Fibroblast of lung (primary cell): ENCODE measurements at places on chromosomes 3 and 15. TPM values are rescaled to one million over a fixed set of nuclear protein-coding genes. Genes with fewer than 3 reads are reported as not detected.

GOLGA8K gene
- under 0.01 and 0.17 TPM in 2 replicates for total RNA-seq

- DNase-seq: no peak
Measured at GRCh38 chr3:119331661-119332060, 37.5 kb downstream of the ARHGAP31 start.

DNA sequence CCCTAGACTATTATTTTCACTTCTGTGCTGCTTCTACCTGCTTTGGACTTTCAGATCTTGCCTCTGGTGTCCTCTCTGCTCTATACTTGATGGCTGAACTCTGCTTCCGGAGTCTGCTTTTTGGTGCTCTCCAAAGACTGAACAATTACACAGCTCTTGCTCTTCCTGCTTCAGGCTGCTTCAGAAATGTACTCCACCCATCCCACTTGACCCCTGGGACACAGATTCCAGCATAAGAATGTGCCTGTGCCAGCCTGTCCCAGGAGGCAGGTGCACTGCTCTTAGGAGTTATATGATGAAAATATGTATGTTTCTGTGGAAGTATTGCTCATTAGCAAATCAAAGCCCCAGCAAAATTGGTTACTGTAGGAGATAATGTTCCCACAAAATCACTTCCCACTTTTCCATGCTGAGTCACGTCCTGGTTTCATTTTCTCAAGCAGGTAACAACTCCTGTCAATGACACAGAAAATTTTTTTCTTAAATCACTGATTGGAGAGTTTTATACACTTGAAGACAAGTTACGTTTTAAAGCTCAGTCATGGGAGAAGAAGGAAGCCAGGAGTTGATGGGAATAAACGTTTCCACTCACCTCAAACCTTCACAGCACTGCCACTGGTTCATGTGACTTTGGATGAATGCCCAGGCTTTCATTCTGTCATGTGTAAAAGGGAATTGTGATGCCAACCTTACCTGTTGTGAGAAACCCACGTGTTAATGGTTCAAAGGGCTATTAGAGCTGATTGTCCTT, 239.4 kb upstream of the ZPLD1 start:
- DNase-seq: peak; percentile 21

PLA1A gene
- total RNA-seq: under 0.01 and 0.26 TPM in 2 replicates

RAP2B gene
- 24.4 and 27.1 TPM in 2 replicates for total RNA-seq

GRCh38 chr3:14343338-14344112, 58.9 kb upstream of the SLC6A6 start:
- DNase-seq: peak; percentile 24

- DNase-seq: peak; percentile 92
Measured at GRCh38 chr15:32838820-32839219, 121.0 kb downstream of the GREM1 start.

DNA sequence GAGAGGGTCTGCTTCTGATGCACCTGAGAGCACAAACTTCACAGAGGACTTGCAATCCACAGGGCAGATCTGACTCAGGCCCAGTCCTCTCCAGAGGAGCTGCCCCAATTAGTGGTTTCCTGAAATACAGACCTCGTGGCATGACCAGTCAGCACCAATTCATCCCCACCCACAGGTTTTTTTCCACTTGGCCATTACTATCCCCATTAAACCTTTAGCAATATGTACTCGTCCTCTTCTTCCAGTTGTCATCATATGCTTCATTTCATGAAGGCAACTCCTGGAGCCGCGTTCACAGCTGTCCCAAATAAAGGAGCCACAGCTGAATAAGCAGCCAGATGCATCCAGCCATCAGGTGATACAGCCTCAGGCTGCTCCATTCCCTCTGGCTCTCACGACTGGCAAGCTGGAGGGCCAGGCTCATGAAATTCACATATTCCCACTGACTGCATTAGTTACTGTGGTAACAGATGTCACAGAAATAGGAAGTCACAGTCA, 163.1 kb downstream of the FMN1 start:
- peak; percentile 77 for DNase-seq

SLC12A8 gene
- 9.8 and 19.5 TPM in 2 replicates for total RNA-seq
